Omental fat pad (tissue), 4 donors: ENCODE measurements at places on chromosomes 7 and 10.

DNA sequence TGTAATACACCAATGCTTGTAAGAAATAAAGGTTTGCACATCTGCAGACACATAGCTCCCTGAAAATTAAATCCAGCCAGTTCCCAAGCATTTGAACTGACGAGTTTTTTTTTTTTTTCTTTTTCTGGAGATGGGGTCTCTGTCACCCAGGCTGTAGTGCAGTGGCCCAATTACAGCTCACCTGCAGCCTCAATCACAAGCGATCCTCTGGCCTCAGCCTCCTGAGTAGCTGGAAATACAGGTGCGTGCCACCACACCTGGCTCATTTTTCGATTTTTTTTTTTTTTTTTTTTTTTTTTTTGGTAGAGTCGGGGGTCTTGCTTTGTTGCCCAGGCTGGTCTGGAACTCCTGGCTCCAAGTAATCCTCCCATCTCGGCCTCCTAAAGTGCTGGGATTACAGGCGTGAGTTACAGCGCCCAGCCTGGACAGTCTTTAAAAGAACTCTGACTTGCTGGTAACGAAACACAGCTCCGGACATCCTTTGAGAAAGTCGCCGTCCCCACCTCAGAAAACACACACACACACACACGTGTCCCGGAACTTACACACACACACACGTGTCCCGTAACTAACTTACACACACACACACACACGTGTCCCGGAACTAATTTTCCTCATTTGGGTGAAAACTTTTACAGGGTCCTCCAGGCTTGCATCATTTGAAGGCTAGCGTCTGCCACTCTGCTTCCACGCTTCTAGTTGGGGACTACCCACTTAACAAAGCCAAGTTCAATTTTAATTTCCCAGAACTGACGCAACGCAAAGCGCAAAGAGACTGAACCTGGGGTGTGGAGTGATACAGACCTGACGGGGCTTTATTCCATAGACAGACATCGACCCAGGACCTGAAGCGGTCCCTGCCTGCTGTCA, 18.6 kb downstream of the OCM2 start:
- DNase-seq: no peak

- no peak for DNase-seq
Measured at GRCh38 chr7:128915271-128915819, 4.8 kb upstream of the KCP start.

DNA sequence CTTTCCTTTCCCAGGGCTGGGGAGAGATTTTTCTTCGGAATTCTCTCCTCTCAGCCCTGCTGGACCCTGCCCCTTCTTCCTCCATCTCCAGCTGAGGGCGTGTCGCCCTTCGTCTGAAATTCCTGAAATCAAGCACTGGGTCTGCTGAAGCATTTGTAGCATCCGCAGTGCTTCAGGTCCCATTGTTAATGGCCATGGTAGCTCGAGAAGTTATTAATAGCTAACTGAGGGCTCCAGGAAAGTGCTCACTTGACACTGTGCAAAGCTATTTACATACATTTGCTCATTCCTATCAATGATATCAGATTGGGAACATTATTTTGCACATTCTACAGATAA, 515 bp downstream of the FAM149B1 start:
- no peak for DNase-seq

DNA sequence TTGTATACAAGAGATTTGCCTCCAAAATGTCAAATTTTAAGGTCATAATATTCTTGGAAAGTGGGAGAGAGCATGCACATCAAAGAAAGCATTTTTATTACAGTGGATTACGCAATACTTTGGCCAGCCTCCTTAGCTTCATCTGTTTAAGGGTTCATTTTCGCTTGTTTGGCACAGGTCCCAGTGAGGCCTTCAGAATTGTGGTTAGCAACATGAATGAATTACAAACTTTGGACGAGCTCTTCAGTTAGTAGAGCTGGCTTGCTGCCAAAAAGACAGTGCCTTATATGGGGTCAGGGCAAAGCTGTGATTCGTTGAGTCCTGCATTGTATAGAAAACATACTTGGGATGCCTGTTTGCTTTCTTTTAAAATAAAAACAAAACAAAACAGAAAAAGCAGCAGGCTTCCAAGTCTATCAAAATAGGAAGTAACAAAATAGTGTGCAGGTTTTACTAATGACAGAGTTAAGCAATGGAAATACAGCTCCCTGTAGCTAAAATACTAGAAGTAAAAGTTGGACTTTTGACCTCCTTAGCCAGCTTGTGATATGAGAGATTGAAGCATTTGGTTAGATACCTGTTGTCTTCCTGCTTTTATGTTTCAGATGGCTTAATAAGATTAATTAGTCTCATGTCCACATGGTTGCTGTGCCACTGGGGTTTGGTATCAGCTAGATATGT, 190.8 kb downstream of the MLLT10 start:
- peak; percentile 89 for DNase-seq

- no peak for DNase-seq
Measured at GRCh38 chr7:94394437-94395140, at the start of gene COL1A2. COL1A2 (plus strand) TSS chr7:94394895; CDS start chr7:94395032, 137 bp downstream.
